SK-N-DZ (cell line): ENCODE measurements at places on chromosomes 7 and 10.

DNA sequence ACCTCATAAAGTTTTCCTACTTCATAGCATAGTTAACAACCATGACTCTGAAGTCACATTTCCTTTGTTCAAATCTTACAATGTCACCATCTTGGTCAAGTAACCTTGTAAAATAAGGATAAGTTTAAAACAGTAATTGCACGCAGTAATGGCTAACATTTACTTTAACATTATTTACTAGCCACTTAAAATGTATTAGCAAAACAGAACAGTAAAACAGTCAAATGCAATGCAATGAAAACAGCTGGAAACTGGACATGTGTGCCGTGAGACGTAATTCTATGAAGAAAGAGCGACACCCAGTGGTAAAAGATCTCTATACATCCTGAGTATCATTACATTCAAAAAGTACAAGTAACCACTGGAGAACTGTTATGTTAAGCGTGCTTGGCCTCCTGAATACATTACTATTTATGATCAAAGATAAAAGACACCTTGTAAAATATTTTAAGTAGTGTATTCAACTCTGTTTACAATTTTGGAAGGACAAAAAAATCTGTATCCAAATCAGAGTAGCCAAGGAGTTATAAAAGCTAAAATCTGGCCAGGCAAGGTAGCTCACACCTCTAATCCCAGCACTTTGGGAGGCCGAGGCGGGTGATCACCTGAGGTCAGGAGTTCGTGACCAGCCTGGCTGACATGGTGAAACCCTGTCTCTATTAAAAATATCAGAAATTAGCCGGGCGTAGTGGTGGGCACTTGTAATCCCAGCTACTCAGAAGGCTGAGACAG lies 27.2 kb downstream of the ATE1 start:
- peak; percentile 67 for DNase-seq

- peak; percentile 56 for DNase-seq
These were observed 151.8 kb downstream of the SFMBT2 start for GRCh38 chr10:7258948-7259523.

DNA sequence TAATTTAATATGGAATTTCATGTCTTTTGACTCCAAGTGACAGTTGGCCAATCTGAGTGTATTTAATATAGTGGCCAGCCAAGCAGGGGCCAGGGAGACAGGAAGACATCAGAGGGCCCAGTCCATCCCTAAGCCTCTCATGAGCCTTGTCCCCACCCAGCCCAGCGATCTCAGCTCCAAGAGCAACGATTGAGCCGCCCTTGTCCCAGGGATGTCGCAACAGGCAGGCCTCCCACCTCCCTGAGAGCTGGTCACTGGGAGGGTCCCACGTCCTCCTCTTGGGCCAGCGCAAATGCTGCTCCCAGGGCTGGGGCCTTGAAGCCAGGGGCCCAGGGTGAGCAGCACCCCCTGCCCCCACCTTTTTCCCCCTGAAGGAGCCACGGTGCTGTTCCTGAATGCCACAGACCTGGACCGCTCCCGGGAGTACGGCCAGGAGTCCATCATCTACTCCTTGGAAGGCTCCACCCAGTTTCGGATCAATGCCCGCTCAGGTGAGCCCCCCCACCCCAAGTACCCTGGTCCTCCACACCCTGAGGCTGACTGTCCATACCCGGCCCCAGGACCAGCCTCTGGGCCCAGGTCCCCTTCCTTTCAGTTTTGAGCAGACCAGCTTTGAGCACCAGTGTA lies 29.4 kb downstream of the C10orf105 start:
- no peak for DNase-seq

DNA sequence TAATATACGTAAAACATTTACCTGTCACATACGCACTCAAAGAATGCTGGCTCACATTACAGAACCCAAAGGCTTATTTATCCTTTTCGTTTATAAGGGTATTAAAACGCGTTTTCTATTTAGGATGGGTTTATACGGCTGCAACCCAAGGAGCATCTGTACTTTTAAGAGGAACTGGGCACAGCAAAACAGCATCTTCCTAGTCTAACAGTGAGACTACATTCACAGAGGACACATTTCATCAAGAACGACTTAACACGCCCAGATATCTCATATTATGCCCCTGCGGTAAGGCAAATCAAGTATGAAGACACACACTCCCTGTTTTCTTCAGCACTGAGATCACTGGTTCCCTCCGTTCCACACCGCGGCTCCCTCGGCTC lies 533 bp upstream of the DMTF1 start:
- no peak for DNase-seq

DNA sequence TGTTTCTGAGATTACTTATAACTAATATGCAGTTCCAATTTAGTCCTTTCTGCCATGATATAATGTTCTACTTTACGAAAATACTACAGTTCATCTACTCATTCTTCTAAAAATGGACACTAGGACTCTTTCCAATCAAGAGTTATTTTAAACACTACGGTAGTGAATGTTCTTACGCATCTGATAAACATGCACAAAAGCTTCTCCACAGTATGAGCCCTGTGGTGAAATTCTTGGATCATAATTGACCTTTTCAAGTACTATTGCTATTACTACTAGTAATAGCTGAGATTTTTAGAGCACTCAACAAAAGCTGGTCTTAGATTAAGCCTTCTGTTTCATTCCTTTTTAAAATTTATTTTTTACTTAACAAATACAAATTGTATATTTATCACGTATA lies 106.4 kb downstream of the CH25H start:
- no peak for DNase-seq

- DNase-seq = no peak
These were observed 60.7 kb downstream of the ZNF783 start for GRCh38 chr7:149322737-149323136.

- DNase-seq = no peak
These were observed 118.2 kb upstream of the KAT6B start for GRCh38 chr10:74708246-74708645.
